Upper lobe of left lung (tissue), 6 donors: ENCODE measurements at places on chromosomes 5 and 9. TPM values are rescaled to one million over a fixed set of nuclear protein-coding genes. Genes with fewer than 3 reads are reported as not detected.
A peak's percentile ranks its signal among the peaks of the same experiment; 100 is the strongest.

The TRIM7 gene
- 6.7 TPM for total RNA-seq

The GPR150 gene
- 0.30 TPM for total RNA-seq

The GRXCR2 gene
- not detected for total RNA-seq

The MCC gene
- total RNA-seq, result 67.1 TPM

DNA sequence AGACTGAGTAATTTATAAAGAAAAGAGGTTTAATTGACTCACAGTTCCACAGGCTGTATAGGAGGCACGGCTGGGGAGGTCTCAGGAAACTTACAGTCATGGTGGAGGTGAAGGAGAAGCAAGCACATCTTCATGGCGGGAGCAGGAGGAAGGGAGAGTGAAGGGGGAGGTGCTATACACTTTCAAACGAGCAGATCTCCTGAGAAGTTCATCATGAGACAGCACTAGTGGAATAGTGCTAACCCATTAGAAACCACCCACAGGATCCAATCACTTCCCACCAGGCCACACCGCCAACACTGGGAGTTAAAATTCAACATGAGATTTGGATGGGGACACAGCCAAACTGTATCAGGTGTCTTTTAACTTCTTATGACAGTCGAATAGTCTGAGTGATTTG is 1459.3 kb upstream of the ACO1 start:
- H3K4me3 ChIP-seq, result no peak overlapping the region
- H3K4me1 ChIP-seq, result no peaks in the 10 kb centered on the region
- H3K36me3 ChIP-seq, result no peaks in the 10 kb centered on the region
- H3K27me3 ChIP-seq, result no peaks in the 10 kb centered on the region
- DNase-seq, result no peak

DNA sequence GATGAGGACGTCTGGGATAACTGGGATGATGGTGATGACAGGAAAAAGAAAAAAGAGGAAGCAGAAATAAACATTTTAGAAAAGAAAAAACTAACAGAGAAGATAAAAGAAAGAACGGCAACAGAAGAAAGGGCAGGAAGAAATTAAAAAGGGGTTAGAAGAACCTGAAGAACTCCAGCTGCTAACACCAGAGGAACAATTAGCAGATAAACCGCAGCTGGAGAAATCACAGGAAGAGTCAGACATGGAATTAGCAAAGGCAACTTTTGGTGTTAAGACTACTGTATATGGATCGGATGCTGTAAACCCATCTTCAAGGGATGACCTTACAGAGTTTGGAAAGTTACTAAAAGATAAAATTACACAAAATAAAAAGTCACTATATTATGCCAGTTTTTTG is 15.4 kb downstream of the CTSL start:
- H3K4me3 ChIP-seq, result no peak overlapping the region
- H3K36me3 ChIP-seq, result no peaks in the 10 kb centered on the region
- H3K27me3 ChIP-seq, result no peaks in the 10 kb centered on the region
- H3K4me1 ChIP-seq, result no peaks in the 10 kb centered on the region
- no peak overlapping the region for H3K27ac ChIP-seq
- DNase-seq, result no peak

DNA sequence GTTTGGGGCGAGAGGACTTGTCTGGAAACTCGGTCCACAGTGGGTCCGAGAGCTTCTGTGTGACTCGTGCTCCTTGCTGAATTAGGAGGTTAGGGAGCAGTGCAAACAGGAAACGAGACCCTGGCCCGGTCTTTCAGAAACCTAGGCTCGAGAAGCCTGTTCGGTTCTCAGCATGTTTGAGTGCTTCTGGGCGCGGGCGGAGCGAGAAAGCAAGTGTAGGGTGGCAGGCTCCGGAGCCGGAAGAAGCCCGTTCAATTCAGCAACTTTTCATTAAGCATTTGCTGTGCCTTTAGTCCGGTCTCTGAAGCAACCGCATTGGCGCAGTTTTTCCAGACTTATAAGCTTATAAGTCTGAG is 547 bp downstream of the CLTA start:
- peak overlapping the region; percentile 80 for H3K4me3 ChIP-seq
- no peaks in the 10 kb centered on the region for H3K36me3 ChIP-seq
- peaks cover 38% of the 10 kb centered on the region for H3K4me1 ChIP-seq

DNA sequence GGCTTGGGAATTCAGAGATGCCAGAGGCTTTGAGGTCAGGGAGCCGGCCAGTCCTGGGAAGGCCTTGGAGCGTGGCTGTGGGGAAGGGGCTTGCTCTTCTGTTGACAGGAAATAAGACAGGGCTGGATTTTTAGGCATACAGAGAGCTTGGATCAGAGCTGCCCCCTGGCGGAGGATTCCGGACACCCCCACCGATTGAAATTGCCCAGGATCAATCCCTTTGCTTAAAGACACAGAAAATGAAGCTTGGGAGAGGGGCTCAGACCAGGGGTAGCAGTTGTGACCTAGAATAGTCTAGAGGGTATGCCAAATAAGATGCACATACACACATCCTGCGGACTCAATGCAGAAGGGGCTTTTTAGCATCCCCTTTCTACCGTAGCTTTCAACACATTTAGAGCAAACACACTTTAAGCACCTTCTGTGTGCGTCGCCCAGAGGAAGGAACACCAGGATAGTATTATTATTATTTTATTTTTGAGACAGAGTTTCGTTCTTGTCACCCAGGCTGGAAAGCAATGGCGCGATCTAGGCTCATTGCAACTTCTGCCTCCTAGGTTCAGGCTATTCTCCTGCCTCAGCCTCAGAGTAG is 1.7 kb upstream of the NTMT1 start:
- H3K4me1 ChIP-seq, result peaks cover 47% of the 10 kb centered on the region
- no peaks in the 10 kb centered on the region for H3K36me3 ChIP-seq
- H3K27me3 ChIP-seq, result peaks cover 9% of the 10 kb centered on the region
- H3K4me3 ChIP-seq, result no peak overlapping the region

DNA sequence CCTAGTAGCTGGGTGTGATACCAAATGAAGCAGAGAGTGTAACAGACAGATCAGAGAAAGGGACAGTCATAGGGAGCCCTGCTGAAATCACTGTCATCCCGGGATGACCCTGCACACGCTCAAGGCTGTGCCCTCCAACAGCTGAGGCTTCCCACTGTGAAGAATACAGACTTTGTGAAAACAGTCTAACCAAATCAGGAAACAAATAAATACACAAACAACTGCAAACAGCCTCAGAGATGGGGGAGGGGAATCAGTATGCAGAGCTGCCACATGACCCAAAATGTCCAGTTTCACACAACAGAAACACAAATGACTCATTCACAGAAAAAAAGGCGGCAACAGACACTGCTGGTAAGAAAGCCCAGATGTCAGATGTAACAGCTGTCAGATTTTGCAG is 101.9 kb downstream of the ADAMTS2 start:
- no peak for DNase-seq
- no peak overlapping the region for H3K4me3 ChIP-seq
- no peaks in the 10 kb centered on the region for H3K36me3 ChIP-seq

- H3K36me3 ChIP-seq, result no peaks in the 10 kb centered on the region
- no peak for DNase-seq
- no peaks in the 10 kb centered on the region for H3K4me1 ChIP-seq
- H3K27ac ChIP-seq, result no peak overlapping the region
These were observed 130.9 kb upstream of the CHD1 start for GRCh38 chr5:99059685-99060084.

DNA sequence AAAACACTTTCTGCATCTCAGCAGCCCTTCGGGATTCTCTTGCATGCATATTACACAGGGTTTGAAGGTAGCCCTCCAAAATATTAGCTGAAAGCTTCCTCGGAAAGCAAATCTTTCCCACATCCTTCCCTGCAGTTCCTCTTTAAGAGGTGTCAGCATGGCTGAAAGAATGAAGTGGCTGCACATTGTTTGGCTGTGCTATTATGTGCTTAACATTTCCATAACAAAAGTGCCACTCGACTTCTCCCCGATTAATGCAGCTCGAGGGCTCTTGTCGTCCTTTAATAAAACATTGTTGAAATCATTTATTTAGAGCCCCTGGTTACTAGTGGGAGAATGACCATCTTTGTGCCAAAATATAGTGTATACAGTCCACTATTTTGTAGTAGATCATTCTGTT is 6.5 kb downstream of the GAS1 start:
- peaks cover 13% of the 10 kb centered on the region for H3K27me3 ChIP-seq
- peaks cover 18% of the 10 kb centered on the region for H3K4me1 ChIP-seq
- DNase-seq, result no peak
- H3K36me3 ChIP-seq, result no peaks in the 10 kb centered on the region
- H3K4me3 ChIP-seq, result no peak overlapping the region
